Upper lobe of right lung (tissue), 1 donor: ENCODE measurements at places on chromosomes 4 and X.

GRCh38 chrX:149937871-149938426 is 342 bp downstream of the EOLA2 start:
- no peaks in the 10 kb centered on the region for H3K27me3 ChIP-seq
- peak; percentile 66 for DNase-seq
- no peaks in the 10 kb centered on the region for H3K36me3 ChIP-seq
- H3K27ac ChIP-seq, result peak overlapping the region; percentile 79
- no peaks in the 10 kb centered on the region for H3K4me1 ChIP-seq

DNA sequence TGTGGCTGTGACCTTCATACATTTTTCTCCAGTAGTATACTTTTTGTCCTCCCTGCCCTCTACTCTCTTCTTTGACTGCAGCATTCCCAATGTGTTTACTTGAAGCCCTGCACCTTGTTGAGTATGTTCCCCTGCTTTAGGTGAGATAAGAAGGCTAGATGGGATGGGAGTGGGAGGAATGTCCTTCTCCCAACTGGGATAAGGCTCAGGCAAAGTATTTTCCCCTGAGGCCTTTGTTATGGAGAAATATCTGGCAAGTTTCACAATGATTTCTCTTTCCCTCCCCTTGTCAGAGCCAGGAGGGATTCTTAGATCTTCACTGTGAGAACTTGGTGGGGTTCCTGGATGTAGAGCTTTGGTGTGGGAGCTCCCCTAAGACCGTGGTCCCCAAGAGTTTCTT is 131.8 kb downstream of the CLCN5 start:
- no peaks in the 10 kb centered on the region for H3K36me3 ChIP-seq
- no peaks in the 10 kb centered on the region for H3K4me1 ChIP-seq
- no peak for DNase-seq
- no peaks in the 10 kb centered on the region for H3K27me3 ChIP-seq
- no peak overlapping the region for H3K4me3 ChIP-seq

DNA sequence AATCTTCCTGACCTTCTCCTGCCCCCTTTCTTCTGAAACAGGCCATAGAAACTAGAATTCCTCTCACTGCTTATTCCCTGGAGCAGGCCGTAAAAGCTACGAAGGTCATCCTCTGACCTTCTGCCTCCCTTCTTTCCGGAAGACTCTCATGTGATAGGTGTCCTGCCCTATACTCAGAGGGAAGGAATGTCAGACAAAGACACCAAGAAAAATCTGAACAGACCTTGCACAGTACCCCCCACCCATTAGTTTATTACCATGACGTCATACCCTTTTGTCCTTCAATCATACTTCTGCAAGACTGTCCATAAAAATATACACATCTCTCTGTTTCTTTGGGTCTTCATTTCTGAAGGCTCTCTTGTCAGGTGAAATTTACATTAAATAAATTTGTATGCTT is 1523.9 kb downstream of the RPA4 start:
- no peaks in the 10 kb centered on the region for H3K4me1 ChIP-seq
- H3K27me3 ChIP-seq, result no peaks in the 10 kb centered on the region
- H3K4me3 ChIP-seq, result no peak overlapping the region
- no peak overlapping the region for H3K27ac ChIP-seq
- DNase-seq, result no peak

DNA sequence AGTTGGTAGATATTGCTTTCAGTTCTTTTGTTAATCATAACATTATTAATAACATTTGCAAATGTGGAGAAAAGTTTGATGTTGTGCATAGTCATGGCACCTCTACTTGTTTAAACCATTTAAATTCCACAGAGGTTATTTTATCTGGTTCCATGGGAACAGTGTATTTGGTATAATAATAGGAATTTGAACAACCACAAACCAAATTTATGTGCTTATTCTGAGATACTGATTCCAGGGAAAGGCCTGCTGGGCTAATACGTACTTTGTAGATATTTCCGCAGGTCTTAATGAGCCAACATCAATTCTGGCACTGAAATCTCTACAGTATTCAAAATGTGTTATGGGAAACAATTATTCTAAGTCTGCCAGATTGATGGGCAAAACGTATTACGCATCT is 319.0 kb downstream of the DKK2 start:
- H3K27me3 ChIP-seq, result no peaks in the 10 kb centered on the region
- H3K4me1 ChIP-seq, result no peaks in the 10 kb centered on the region
- H3K4me3 ChIP-seq, result no peak overlapping the region
- DNase-seq, result no peak
- H3K36me3 ChIP-seq, result no peaks in the 10 kb centered on the region
- no peak overlapping the region for H3K27ac ChIP-seq

DNA sequence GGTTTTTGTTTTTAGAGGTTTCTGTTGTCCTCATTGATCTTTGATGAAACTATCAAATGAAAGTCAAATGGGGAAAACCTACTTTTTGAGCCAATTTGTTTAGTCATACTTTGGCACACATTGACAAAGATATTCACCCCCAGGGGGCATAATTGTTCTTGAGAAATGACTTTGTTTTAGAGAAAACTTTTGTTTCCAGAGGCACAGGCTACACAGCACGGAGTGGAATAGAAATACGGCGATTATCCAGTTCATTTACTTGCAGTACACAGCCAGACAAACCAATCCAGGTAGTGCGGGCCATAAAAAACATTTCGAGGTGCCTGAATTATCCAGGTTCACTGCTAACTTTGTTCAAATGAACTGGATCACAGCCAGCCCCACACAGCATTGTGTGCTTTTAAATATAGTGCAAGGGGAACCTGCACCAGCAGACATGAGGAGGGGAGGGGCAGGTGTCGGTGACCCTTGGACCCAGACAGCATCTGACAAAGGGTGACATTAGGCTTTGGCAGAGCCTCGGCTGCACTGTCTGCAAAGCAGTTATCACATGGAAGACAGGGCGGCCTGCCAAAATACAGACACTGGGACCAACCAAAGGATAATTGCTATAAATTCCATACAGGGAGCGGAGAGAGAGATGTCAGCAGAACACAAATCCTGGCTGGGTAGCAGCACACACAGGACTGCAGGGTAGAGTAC is 179.6 kb upstream of the NOCT start:
- no peaks in the 10 kb centered on the region for H3K27me3 ChIP-seq
- no peaks in the 10 kb centered on the region for H3K4me1 ChIP-seq
- no peak overlapping the region for H3K4me3 ChIP-seq
- no peaks in the 10 kb centered on the region for H3K36me3 ChIP-seq
- H3K27ac ChIP-seq, result no peak overlapping the region
- DNase-seq, result no peak

DNA sequence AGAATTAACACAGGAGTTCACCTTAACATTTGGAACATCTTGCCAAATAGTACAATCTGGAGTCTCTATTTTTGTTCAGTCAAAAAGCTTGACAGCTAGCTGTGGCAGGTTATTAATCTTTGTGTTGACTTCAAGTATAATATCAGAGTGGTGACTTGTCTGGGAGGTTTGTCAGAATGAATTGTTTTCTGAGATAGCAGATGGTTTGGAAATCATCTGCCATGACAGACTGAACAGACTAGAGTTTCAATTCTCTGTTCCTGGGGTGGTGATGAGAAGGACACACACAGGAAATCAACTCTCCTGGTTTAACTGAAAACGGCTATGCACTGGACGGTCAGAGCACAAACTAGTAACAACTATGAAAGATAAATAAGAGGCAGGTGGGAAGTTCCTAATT is 203.3 kb upstream of the EMCN start:
- no peaks in the 10 kb centered on the region for H3K36me3 ChIP-seq
- H3K4me1 ChIP-seq, result no peaks in the 10 kb centered on the region
- no peak overlapping the region for H3K27ac ChIP-seq
- DNase-seq, result no peak

DNA sequence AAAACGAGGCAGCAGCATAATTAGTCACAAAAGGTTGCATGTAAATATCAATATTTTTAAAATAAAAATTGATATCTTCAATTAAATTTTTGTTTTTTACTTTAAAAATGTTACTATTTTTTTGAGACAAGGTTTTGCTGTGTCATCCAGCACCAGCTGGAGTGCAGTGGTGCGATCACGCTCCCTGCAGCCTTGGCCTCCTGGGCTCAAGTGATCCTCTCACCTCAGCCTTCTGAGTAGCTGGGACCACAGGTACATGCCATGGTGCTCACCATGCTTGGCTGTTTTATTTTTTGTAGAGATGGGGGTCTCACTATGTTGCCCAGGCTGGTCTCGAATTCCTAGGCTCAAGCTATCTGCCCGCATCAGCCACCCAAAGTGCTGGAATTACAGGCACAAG is 96.8 kb upstream of the FRAS1 start:
- no peaks in the 10 kb centered on the region for H3K36me3 ChIP-seq
- H3K27me3 ChIP-seq, result no peaks in the 10 kb centered on the region
- H3K4me1 ChIP-seq, result no peaks in the 10 kb centered on the region
- no peak overlapping the region for H3K4me3 ChIP-seq

DNA sequence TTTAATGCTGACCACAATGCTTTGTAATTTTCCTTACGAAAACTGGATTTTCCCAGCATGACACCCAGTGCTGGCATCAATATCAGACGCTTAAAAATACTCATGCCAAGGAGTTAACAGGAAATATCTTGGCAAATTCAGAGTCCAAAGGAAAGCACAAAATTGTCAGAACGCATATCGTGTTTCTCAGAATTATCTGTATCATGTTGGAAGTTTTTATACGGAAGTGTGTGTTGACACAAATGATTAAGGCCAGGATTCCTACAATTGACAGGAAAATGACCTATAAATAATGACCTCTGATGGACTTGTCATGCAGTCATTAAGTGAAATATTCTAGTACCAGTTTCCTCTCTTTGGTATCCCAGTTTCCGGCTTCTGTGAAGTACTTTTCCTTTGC is 132.1 kb upstream of the TLL1 start:
- H3K4me1 ChIP-seq, result no peaks in the 10 kb centered on the region
- no peak overlapping the region for H3K4me3 ChIP-seq
- H3K27me3 ChIP-seq, result no peaks in the 10 kb centered on the region

DNA sequence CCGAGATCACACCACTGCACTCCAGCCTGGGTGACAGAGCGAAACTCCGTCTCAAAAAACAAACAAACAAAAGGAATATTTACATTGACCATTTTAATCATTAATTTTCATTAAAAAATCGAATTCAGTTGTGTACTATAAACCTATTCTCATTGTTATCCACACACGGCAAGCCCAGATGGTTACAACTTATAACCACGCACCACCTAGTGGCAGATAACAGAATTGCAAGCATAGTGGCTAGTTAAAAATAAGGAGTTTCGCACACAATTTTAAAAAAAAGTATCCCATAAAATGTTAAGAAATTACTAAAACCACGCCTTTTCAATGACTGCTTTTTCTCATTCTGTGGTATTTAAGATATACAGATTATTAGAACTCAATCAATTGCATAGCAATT is 25.4 kb downstream of the MBNL3 start:
- H3K36me3 ChIP-seq, result no peaks in the 10 kb centered on the region
- H3K4me1 ChIP-seq, result no peaks in the 10 kb centered on the region
- no peak overlapping the region for H3K27ac ChIP-seq
- H3K4me3 ChIP-seq, result no peak overlapping the region
- H3K27me3 ChIP-seq, result no peaks in the 10 kb centered on the region
